ENCODE measurements at places on chromosomes 5 and 9. TPM values are rescaled to one million over a fixed set of nuclear protein-coding genes. Genes with fewer than 3 reads are reported as not detected.

MAMDC2 gene
- 1.8 TPM for total RNA-seq

TAF11L7 gene
- not detected for total RNA-seq

CNTNAP3 gene
- 8.3 TPM for total RNA-seq

C5orf52 gene
- not detected for total RNA-seq

CORO2A gene
- 19.0 TPM for total RNA-seq

MEF2C gene
- 0.42 TPM for total RNA-seq

C9orf153 gene
- total RNA-seq = not detected

TRIM7 gene
- total RNA-seq = 84.9 TPM

PLGRKT gene
- total RNA-seq = 30.5 TPM

GPR150 gene
- not detected for total RNA-seq

SKIC3 gene
- total RNA-seq = 54.5 TPM

CYLC2 gene
- total RNA-seq = not detected

HCN1 gene
- total RNA-seq = not detected

OTULINL gene
- total RNA-seq = 0.99 TPM

SLC23A1 gene
- not detected for total RNA-seq

OBP2B gene
- not detected for total RNA-seq

PCDHGA1 gene
- total RNA-seq = 0.28 TPM

TAF11L10 gene
- total RNA-seq = not detected

GMCL2 gene
- not detected for total RNA-seq

MLANA gene
- not detected for total RNA-seq

MCIDAS gene
- not detected for total RNA-seq

PCDHB16 gene
- 0.14 TPM for total RNA-seq

ALDH7A1 gene
- total RNA-seq = 52.1 TPM

NUTM2G gene
- not detected for total RNA-seq

PRDM9 gene
- not detected for total RNA-seq

SHROOM1 gene
- total RNA-seq = 2.4 TPM

ZMAT2 gene
- 33.2 TPM for total RNA-seq

NRARP gene
- total RNA-seq = 14.6 TPM

ANKH gene
- total RNA-seq = 12.7 TPM

SNCAIP gene
- total RNA-seq = 0.09 TPM

PGM5 gene
- total RNA-seq = 0.05 TPM

DOCK8 gene
- 0.71 TPM for total RNA-seq

DBH gene
- not detected for total RNA-seq

SPATA9 gene
- total RNA-seq = 0.28 TPM

MRPL50 gene
- total RNA-seq = 14.2 TPM

ABLIM3 gene
- 7.6 TPM for total RNA-seq

SLC28A3 gene
- total RNA-seq = 1.6 TPM

IL3 gene
- not detected for total RNA-seq

ORM2 gene
- not detected for total RNA-seq

EIF4E1B gene
- total RNA-seq = not detected

ADRB2 gene
- 29.5 TPM for total RNA-seq

PKD2L2 gene
- total RNA-seq = not detected

TRAF1 gene
- 0.42 TPM for total RNA-seq

BTNL3 gene
- total RNA-seq = not detected

PCDHGB5 gene
- total RNA-seq = 6.1 TPM

CDH9 gene
- total RNA-seq = not detected

LIFR gene
- total RNA-seq = 1.1 TPM
